Fibroblast of skin of right biceps (primary cell): ENCODE measurements at places on chromosomes 7 and 10.

DNA sequence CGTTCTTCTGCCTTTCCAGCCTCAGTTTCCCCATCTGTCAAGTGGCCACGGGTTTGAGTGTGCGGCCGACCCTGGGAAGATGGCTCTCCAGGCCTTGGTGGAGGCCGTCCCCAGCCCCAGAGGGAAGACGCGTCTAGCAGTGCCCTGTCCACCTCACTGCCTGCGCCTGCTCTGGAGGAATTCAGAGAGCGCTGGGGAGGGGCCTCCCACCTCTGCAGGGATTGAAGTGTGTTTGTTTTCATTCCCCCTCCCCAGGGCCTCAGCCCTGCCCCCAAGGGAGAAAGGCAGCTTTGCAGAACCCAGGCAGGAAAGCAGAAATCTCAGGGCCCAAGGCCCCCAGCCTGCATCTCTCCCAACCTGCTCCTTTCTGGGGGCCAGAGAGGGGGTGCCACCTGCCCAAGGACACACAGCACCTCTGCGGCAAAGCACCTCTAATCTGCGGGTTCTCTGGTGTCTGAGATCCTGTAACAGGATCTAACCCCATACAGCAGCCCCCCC is 91.0 kb downstream of the MICALL2 start:
- no peak for DNase-seq

GRCh38 chr10:68861253-68861652 is 33.9 kb downstream of the STOX1 start:
- DNase-seq: no peak

DNA sequence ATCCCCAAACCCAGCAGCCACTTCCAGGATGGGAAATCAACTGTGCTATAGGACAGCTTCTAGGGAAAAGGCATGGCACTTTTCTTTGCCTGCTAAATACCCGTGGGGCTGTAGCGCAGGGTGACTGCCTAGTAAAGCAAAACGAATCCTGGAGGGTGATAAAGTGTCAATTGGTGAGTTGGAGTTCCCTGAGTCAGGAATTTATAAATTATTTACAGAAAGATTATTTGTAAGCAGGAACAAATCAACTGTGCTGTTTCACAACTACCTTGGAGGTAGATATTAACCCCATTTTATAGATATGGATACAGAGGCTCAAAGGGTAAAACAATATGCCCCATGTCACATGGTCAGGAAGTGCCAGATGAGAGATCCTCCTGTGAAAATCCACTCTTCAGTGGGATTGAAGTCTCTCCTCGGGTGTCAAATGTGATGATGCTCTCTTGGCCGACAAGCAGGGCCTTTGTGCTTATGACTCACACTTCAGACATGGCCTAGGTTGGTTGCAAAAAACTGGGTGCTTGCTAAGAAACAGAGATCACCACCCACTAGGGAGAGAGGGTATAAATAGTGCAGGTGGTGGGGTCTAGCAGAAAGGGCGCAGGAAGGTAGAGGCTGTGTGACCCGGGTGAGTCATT is 383.2 kb upstream of the ZMIZ1 start:
- DNase-seq: peak; percentile 56

DNA sequence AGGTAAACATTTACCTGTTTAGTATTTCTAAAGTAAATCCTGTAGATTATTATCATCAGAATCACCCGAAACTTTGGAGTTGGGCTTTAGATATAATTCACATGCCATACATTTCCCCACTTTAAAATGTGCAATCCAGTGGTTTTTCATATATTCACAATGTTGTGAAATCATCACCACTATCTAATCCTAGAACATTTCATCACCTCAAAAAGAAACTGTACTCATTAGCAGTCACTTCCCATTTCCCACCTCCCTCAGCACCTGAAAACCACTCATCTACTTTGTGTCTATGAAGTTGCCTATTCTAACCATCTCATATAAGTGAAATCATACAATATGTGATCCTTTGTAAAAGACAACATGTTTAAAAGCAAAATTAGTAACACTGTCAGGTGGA is 182.6 kb downstream of the FZD1 start:
- no peak for DNase-seq

DNA sequence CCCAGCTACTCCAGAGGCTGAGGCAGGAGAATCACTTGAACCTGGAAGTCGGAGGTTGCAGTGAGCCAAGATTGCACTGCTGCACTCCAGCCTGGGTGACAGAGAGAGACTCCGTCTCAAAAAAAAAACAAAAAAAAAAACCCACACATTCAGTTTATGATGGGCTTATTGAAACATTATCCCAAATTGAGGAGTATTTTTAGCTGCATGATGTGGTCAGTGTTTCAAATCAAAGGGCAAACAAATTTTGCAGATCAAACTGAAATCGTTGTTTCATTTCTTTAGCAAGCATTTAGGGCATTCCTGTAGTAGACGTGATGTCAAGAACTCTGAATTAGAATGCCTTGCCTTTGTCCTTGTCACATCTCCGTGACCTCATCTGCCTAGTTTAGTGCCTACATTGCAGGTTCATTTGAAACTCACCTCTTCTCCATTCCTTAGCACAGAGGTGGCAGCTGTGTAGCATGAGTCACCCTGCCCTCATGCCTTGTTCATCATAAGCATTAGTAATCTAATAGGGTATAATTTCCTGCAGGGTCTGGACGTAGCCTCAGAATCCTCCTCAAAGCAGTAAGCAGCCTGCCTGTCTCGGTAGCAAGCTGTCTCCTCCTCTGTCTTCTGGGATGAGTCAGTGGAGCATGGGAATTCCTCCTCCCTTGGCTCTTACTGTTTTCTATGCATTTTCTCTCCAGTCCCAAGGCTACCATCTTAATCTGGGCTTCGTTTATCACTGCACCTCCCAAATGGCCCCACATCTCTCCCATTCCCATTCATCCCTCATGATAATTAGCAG is 73.8 kb downstream of the CUL1 start:
- DNase-seq: peak; percentile 94

- DNase-seq: peak; percentile 10
These were observed 110.7 kb downstream of the RAB18 start for GRCh38 chr10:27614776-27615175.

GRCh38 chr10:129770286-129770685 is 193.8 kb downstream of the EBF3 start:
- DNase-seq: no peak

DNA sequence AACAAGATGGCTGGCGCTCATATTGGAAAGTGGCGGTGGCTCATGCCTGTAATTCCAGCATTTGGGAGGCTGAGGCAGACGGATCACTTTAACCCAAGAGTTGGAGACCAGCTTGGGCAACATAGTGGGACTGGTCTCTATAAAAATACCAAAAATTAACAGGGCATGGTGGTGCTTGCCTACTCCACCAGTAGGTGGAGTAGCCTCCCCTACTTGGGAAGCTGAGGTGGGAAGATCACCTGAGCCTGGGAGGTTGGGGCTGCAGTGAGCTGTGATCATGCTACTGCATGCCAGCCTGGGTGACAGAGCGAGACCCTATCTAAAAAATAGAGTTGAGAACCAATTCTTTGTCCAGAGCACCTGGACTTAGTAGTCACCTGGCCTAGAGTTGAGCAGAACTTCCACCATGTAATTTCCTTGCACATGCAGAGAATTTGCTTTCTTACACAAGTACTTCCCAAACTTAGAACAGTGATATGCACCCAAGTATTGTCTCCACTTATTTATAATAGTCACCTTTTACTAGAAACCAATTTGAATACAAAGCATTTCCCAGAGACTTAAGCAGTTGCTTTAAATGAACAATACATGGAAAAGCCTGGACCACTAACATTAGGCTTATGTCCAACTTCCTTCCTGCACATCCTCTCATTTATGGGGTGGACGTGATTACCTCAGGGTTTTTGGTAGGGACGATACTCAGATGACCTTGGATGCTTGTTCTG is 15.9 kb downstream of the LAMB4 start:
- no peak for DNase-seq

DNA sequence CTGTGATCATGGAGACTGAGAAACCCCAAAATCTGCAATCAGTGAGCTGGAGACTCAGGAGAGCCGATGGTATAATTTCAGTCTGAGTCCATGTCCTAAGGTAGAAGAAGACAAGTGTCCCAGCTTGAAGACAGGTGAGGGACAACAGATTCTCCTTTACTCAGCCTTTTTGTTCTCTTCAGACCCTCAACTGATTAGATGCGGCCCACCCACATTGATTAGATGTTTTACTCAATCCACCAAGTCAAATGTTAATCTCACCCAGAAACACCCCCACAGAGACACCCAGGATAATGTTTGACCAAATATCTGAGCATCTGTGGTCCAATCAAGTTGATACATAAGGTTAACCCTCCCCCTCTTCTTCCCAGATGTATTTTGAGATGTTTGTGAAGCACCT is 131.2 kb downstream of the PFKFB3 start:
- no peak for DNase-seq

DNA sequence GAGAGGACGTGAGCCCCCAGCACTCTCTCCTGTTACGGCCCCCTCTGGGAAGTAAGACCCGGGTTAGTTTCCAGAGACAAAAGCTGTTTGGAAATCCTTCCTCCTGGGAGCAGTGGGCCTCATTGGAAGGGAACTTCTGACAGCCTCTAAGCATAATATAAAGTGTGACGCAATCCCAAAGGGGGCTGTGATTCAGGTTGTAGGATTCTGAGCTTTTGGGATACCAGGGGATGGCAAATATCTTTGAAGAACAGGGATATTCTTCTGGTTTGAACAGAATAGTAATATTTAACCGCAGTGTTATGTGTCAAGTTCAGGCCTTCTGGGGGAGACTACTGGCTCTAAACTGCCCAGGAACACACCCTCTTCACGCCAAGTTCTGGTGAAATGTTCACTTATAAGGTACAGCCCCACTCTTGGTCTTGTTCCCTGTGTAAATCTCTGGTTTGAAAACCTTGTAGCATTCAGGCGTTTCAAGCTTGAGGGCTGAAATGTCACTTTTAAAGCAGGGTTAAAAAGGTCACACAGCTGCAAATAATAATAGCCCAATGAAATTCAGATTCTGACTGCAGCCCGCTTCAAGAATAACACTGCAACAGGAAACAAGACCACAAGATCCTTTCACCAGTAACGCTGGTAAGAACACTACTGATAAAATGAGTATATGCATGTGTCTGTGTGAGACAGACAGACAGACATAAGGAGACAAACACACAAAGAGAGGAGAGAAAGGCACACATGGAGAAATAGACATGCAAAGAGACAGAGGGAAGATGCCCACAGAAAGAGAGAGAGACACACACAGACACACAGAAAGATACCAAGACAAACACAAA is 69.0 kb downstream of the CREB5 start:
- DNase-seq: peak; percentile 95

- DNase-seq: peak; percentile 67
These were observed 702.4 kb upstream of the FZD8 start for GRCh38 chr10:36344240-36345174.

- DNase-seq: no peak
These were observed 441.5 kb upstream of the ETV1 start for GRCh38 chr7:14430926-14431325.

DNA sequence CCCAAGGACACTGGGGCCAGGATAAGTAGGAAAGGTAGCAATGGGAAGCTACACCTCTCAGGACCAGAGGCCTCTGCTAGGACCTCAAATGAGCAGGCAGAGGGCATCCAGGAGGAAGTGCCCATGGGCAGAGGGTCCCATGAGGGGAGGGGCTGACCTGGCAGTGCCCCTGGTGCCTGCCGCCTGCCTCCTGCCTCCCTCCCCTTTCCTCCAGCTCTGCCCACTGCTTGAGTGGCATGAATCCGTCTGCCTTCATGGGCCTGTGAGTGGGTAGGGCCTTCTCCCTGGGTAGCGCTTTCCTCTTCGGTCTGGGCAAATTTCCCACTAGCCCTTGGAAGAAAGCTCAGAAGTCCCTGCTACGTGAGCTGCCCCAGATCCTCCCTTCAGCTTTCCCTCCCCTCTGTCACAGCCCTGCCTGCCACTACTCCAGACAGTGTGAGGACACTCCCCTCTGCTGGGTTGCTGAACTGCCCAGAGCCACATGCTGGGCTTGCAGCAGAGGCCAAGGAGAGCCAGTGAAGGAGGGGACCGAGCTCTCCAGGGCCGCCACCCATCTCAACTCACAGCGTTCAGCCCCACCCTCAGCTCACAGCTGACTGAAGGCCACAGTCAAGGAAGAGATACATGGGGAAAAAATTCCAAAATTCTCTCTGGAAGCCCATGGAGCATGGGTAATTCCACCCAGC is 141.4 kb downstream of the ARHGAP22 start:
- DNase-seq: no peak

GRCh38 chr7:137998250-137998649 is 3.6 kb downstream of the CREB3L2 start:
- no peak for DNase-seq

DNA sequence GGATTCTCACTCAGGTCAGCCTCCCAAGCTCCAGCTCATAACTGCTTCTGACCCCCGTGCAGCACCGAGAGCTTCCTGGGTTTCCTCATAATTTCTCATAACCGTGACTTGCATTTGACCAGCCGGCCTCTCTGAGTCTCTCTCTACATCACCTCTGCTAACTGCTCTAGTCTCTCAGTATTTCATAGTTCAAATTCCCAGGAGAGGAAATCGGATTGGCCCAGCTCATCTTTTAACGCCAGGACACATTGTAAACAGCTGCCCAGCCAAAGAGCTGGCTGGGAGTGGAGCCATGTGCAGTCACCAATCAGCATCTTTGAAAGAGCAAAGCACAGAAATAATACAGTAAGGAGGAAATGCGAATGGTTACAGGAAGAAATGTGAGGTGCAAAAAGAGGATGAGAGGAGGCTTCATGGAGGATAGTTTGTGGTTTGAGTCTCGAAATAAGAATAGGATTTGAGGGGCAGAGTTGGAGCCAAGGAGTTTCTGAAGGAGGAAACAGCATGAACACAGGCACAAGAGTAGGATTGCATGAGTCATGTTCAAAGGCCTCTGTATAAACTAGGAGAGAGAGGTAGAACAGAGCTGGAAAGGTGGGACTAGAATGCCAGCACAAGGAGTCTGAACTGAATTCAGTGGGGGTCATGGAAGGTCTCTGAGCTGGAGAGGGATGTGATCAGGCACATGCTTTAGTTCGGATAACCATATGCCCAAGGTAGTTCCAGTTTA is 15.2 kb upstream of the LBX1 start:
- peak; percentile 33 for DNase-seq

- DNase-seq: peak; percentile 6
These were observed 117.7 kb upstream of the GJD4 start for GRCh38 chr10:35487336-35488034.

GRCh38 chr7:158312789-158313188 is 274.8 kb downstream of the PTPRN2 start:
- DNase-seq: no peak

DNA sequence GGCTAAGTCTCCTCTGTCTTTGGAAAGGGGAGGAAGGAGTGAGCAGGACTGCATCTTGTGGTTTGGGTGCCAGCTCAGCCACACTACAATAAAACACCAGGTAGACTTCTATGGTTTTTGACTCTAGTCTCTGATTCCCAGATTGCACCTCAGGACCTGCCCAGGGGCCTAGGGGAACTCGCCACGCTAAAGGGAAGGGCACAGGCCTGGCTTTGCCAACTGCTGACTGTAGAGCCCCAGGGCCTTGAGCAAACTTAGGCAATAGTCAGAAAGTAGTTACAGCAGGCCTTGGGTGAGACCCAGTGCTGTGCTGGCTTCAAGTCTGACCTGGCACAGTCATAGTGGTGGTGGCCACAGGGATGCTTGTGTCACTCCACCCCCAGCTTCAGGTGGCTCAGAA is 24.2 kb upstream of the PRR15 start:
- no peak for DNase-seq

GRCh38 chr7:28488061-28488791 is 75.9 kb downstream of the CREB5 start:
- DNase-seq: no peak
